Stimulated activated CD8-positive, alpha-beta memory T cell treated with anti-CD3 and anti-CD28 coated beads, Interleukin-15, amount 100 ng/mL, for 4 hours (primary cell): ENCODE measurements at places on chromosomes 7 and 10.

DNA sequence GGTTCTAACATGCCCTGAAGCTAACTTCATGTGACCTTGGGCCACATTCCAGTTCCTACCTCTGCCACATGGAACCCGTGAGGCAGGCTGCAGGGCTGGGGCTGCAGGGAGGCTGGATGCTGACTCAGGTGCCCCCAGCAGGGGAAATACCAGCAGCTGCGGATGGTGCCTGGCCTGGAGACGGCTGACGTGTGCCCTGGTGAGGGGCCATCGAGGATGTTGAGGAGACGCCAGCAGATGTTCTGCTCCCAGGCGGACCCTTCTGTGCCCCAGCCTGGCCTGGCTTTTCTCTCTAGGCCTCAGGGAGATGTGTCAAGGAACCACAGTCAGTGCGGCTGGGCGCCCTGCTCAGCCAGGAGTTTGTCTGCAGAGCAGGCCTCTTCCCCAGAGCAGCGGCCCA is 8.8 kb downstream of the BAG3 start:
- DNase-seq: no peak

DNA sequence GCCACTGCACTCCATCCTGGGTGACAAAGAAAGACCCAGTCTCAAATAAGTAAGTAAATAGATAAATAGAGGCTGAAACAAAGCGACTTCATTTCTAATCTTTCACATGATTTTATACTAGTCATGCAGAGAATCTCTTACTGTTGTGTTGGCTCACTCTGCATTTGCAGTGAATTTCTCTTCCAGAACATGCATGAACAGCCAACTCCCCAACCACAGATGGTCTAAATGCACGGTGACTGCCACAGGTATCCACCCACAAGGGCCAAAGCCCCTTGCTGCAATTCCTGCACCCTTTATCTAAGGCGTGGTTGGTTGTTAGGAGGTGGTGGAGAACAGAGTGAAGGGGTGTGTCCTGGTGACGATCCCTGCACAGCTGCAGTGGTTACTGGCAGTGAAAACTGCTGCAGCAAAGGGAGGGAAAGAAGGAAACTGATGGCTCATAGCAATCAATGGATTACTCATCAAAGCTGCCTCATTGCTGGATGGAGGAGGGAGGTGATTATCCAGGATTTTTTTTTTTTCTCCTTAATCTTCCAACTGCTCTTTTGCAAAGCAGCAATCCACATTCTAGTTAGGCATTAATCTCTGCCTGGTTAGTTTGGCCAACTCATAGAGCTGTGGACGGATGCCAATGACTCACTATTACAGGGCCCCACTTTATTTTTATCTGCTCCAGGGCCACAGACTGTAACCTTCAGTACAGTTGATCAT is 50.6 kb downstream of the PRTFDC1 start:
- no peak for DNase-seq

- DNase-seq: no peak
Measured at GRCh38 chr7:25835197-25835596, 316.8 kb upstream of the NFE2L3 start.

GRCh38 chr10:31759124-31759798 is 169.4 kb downstream of the ARHGAP12 start:
- DNase-seq: peak; percentile 70

DNA sequence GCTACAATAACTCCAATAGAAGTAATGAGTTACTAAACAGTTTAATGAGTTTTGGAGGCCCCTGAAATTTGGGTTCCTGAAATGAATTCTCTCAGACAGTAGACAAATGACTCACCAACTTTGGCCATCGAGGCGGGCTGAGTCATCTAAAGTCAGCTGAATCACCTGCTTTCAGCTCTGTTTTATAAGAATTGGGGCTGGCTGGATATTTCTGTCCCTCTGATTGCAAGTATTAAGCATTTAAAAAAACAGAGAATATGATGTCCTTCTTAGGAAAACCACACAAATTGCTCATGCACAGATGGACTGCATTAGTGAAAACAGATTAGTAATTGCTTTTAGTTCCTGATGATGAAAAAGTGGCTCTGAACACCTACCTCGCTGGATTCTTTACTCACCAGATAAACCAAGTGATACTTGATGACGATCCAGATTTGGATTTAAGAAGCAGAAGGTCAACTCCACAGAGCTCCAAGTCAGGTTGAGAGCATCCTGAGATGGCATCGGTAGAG is 59.1 kb downstream of the ZNF365 start:
- peak; percentile 55 for DNase-seq

- DNase-seq: no peak
Measured at GRCh38 chr10:33862536-33863105, 528.2 kb upstream of the NRP1 start.

GRCh38 chr7:113444261-113444660 is 325.9 kb upstream of the SMIM30 start:
- DNase-seq: no peak

- DNase-seq: no peak
Measured at GRCh38 chr10:63707254-63707910, 186.2 kb downstream of the REEP3 start.

GRCh38 chr10:122458693-122459092 is 2.7 kb upstream of the HTRA1 start:
- no peak for DNase-seq

DNA sequence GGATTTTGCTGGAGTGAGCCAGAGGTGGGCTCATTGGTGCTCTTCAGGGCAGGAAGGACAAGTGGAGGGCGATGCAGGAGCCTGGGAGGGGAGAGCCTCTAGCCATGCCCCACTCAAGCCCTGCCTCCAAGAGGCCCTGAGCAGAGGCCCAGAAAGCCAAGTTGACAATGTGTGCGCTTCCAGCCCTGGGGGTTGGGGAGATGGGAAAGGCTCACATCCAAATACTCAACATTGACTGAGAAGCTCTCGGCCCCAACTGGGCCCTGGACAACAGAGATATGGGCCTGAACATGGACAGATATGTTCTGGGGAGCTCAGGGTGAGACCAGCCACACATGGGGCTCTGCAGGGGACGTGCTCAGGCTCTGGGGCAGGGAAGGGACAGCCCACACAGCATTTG is 39.0 kb downstream of the FRMPD2 start:
- DNase-seq: no peak

GRCh38 chr10:132974249-132974796 is 32.0 kb upstream of the CFAP46 start:
- no peak for DNase-seq

- no peak for DNase-seq
Measured at GRCh38 chr10:52915391-52915790, 142.8 kb upstream of the MBL2 start.

DNA sequence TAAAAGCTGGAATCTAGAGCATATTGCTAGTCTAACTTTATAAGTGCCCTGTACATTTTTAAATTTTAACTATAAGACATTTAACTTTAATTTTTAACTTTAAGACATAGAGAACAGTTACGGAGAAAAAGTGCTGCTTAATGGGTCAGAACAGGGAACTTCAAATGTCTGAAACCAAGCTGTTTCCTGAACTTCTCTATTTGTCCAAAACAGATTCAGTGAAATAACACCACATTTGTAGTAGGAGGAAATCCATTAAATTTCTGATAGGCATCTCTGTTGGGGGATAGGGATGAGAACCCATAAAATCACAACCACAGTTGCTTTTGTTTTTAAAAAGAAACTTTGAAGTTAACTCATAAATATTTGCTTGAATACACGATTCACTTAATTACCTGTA is 170.8 kb upstream of the ANK3 start:
- DNase-seq: no peak

DNA sequence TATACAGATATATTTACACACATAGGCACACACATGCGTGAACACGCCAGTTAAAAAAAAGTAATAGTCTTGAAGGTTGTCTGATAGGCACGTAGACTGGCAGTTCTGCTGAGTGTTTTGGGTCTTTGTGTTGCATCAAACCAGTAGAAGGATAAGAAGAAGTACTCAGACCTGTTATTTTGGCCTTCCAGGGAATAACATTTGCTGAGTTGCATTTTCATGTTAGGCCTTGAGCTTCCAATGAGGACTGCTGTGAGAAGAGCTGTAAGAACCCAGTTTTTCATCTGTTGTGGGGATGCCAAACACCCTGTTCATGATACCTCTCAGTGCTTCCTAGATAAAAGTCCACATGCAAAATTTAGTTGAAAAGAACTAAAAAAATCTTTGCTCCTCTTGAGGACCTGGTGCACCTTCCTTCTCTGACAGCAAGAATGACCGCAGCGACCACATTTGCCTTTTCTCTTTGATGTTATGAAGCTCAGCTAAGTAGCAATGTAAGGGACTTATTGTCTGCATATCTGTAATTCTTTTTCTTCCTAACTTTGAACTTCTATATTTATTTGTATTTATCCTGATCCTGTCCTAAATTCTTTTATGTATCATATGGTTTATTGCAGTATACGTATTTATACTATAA is 27.2 kb downstream of the HIPK2 start:
- DNase-seq: no peak

- DNase-seq: no peak
Measured at GRCh38 chr7:114793155-114793845, 128.6 kb upstream of the MDFIC start.

DNA sequence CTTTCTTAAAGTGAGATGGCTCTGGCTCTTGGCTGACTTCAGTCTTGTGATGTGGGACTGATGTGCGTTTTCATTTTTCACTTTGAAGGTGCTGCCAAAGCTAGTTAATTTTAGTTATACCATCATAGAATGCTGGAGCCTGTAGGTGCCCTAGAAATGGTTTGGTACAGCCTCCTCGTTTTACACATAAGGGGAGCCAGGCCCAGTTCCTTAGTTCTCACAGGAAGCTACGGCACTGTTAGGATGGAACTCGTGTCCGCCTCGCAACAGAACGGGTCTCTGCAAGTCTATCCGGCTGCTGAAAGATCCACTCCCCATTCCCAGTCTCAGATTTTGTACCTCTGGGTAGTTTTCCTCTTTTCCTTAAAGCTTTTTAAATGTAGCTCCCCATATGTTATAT is 173.2 kb upstream of the PRPS1L1 start:
- DNase-seq: no peak

DNA sequence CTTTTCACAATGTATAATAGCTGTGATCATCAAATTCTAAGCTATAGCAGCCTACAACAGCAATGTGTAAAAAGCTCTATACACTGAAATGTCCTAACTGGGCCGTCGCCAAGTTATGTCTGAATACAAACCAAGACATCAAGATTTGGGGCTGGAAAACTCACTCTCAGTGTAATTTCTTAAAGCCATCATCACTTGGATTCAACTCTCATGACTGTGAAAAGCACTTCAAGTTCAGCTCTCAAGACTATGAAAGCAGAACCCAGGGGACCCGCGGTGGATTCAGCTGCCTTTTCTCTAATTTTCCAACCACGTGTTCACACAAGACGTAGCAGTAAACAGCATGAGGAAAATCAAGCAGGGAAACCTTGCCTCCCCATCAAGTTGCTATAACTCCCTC is 15.8 kb upstream of the ZNRF2 start:
- no peak for DNase-seq

GRCh38 chr10:121702351-121703320 is 104.4 kb upstream of the FGFR2 start:
- no peak for DNase-seq

- DNase-seq: no peak
Measured at GRCh38 chr10:58930500-58930899, 245.9 kb upstream of the PHYHIPL start.

- DNase-seq: no peak
Measured at GRCh38 chr10:13944823-13945222, 358.1 kb downstream of the PRPF18 start.

- no peak for DNase-seq
Measured at GRCh38 chr7:103664577-103664976, 218.6 kb upstream of the SLC26A5 start.

- no peak for DNase-seq
Measured at GRCh38 chr7:74051193-74051592, 23.2 kb downstream of the ELN start.

DNA sequence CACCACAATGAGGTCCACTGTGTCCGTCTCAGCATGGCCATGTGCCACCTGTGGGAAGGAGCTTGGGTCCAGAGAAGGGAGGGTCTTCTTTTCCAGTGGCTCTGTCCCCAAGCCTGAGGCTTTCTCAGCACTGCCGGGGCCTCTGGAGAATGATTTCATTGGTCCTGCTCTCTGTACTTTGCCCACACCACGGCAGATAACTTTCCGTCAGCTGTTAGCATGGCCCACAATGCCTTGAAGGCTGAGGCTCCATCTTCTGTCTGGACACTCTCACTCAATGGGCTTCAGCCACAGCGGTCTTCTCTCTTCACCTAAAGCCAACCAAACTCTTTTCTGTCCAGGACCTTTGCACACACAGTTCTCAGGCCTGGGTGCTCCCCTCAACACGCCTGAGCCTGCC is 192.5 kb downstream of the CXCL12 start:
- DNase-seq: no peak

DNA sequence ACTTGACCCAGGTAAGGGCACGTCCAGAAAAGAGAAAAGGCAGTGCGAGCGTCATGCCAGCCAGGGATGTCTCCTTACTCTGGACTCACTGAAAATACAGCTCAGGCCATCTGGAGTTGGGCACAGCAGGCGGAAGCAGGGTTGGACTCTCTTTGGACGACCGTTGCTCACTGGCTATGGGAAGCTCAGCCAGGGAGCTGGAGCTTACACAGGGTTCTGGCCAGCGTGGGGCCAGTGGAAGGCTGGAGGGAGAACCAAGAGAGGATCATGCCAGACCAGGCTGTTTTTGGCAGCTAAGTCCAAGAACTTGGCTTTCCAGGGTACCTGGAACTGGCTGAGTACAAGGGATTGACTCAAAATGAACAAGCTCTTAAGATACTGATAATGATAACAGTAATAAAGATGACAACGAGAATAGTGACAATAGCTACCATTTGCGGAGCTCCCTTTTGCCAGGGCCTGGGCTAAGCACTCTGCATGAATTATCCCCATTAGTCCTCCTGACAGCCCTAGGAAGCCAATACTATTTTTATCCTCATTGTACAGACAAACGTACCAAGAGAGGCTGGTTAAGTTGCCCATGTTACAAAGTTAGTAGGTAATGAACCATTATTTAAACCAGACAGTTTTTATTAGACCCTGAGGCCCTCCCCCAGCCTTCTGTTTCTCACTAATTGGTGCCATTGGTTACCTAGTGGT is 177.6 kb downstream of the PTPN20 start:
- DNase-seq: no peak

GRCh38 chr10:11112718-11113117 is 95.0 kb downstream of the CELF2 start:
- no peak for DNase-seq

- no peak for DNase-seq
Measured at GRCh38 chr10:10958041-10958440, 59.6 kb upstream of the CELF2 start.

DNA sequence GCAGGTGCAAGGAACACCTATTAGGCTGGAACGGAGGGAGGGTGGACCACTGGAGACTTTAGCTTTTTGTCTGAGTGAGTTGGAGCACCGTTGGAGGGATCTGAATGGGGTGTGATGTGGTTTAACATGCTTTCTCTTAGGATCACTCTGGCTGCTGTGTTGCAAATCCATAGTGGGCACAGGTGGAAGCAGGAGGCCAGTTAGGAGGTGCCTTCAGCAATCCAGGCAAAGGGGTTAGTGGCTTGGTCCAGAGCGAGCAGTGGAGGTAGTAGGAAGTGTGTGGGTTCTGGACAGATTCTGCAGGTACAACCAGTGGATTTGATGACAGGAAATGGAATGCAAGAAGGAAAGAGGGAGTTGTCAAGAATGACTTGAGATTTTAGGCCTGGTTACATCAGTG is 95.0 kb downstream of the MMRN2 start:
- DNase-seq: no peak

GRCh38 chr7:77570330-77571011 is 33.4 kb downstream of the PTPN12 start:
- no peak for DNase-seq
